Naive thymus-derived CD8-positive, alpha-beta T cell (primary cell): ENCODE measurements at places on chromosomes 12 and 14.

GRCh38 chr12:77830583-77831351 lies at the start of gene NAV3:
NAV3 (plus strand) TSS chr12:77830894; CDS start chr12:77831462, 568 bp downstream.
- peaks cover 1% of the 10 kb centered on the region for H3K4me1 ChIP-seq
- H3K27ac ChIP-seq, result no peak within 1 kb of the TSS
- no peaks in the 10 kb centered on the region for H3K36me3 ChIP-seq
- DNase-seq, result no peak
- no peaks in the 10 kb centered on the region for H3K27me3 ChIP-seq

DNA sequence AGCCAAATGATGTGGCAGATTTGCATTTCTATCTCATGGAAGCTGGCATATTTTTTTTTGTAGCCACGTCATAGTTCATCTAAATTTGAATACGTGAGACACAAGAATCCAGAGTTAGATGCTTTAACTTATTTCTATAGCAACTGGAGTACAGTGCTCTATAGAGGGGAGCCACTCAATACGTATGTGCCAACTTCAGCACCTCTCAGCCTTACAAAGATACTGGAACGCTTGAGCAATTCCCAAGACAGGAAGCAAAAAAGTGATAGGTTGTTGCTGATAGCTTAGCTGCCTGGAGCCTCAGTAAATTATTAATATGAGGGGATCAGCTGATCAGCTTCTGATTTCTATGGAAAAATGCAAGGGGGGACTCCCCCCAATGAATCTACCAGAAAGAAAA lies 24.1 kb upstream of the PELI2 start:
- H3K36me3 ChIP-seq, result no peaks in the 10 kb centered on the region
- H3K4me3 ChIP-seq, result no peak overlapping the region
- no peaks in the 10 kb centered on the region for H3K4me1 ChIP-seq
- no peak overlapping the region for H3K27ac ChIP-seq
- no peak for DNase-seq

GRCh38 chr12:1504304-1504894 lies 90.0 kb downstream of the FBXL14 start:
- peak overlapping the region; percentile 73 for H3K4me3 ChIP-seq
- H3K36me3 ChIP-seq, result no peaks in the 10 kb centered on the region
- peaks cover 17% of the 10 kb centered on the region for H3K27me3 ChIP-seq
- peaks cover 12% of the 10 kb centered on the region for H3K4me1 ChIP-seq

DNA sequence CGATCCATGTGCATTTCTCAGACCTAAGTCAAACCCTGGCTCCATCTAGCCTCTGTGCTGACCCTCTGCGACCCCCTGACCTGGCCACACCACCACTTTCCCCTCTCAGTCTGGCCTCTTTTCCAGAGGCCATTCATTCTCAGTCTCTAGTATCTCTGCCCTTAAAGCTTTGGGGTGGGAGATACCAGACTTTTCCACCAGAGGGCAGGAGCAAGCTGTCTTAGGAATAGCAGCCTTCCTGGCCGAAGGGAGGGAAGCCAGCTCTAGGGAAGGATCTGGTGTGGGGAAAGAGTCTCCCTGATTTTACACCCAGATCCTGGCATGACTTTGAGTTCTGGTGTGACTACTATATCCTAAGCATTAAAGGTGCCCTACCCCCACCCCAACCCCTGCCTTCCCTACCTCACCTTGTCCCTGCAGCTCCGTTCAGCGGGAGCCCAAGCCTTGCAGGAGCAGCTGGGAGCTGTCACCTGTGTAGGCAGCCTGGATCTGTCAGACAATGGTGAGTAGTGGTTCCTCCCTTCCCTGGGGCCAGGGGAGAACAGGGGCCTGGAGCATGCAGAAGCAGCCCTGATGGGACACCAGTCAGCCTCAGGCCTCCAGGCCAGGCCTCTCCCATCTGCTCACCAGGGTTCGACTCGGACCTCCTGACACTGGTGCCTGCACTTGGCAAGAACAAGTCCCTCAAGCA lies 6.6 kb downstream of the CARMIL3 start:
- DNase-seq, result peak; percentile 27
- peaks cover 22% of the 10 kb centered on the region for H3K27me3 ChIP-seq
- no peak overlapping the region for H3K4me3 ChIP-seq

- H3K4me1 ChIP-seq, result no peaks in the 10 kb centered on the region
- no peak overlapping the region for H3K27ac ChIP-seq
- H3K27me3 ChIP-seq, result no peaks in the 10 kb centered on the region
Measured at GRCh38 chr12:130847112-130847511, 8.1 kb upstream of the STX2 start.

DNA sequence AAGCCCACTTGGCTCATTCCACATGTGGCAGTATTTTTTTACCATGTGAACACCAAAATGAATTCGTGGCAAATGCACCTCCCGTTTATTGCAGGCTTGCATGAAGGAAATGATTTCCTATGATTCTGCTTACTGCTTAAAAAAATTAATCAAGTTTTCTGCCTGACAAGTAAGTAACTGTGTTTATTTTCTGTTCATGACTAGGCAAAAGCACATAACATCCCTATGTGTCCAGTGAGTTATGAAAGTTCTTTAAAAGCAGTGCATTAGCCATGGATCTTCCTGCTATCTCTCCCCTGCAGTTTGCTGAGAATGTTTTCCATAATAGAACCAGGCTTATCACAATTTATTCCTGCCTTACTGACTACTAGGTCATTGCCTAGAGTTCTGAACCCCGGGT lies 20.4 kb downstream of the GPR65 start:
- peaks cover 2% of the 10 kb centered on the region for H3K36me3 ChIP-seq
- H3K27ac ChIP-seq, result peak overlapping the region; percentile 73
- no peak overlapping the region for H3K4me3 ChIP-seq

- peak; percentile 8 for DNase-seq
- no peaks in the 10 kb centered on the region for H3K27me3 ChIP-seq
- H3K4me1 ChIP-seq, result peaks cover 34% of the 10 kb centered on the region
Measured at GRCh38 chr12:43805149-43805859, 813 bp downstream of the TWF1 start.

DNA sequence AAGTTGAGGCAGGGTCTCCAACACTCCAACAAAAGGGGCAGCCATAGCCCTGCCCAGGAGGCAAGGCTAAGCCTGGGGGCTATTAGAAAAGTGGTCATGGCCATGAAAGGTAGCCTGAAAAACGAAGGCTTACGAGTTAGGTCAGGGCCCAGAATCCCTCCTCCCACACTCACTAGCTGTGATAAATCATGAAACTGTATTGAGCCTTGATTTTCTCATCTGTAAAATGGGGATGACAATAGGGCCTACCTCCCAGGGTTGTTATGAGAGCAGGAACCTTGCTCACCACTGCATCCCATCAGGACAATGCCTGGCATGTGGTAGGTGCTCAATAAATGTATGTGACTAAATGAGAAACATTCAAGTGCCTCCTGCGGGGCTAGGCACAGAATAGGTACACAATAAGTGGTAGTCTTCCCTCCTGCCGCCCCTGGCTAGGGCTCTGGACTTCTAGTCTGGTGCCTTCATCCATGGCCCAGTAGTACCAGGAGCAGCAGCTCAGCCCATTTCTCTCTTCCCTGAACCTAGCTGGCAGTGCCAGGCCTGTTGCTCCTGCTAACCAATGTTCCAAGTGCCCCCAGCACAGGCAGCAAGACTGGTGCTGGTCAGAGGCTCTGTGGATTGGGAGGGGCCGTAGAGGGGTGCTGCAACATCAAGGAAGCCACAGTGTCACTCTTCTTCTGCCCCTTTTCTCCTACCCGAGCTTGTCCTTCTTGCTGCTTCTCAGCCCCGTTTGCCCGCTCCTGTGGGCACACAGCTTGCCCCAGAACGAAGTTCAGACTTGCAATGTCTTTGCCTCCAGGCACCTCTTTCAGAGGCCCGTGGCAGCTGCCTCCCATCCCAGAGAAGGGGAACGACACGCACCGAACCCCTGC lies 7.8 kb downstream of the PGF start:
- DNase-seq, result no peak
- H3K27ac ChIP-seq, result no peak overlapping the region
- H3K4me3 ChIP-seq, result no peak overlapping the region

GRCh38 chr14:91358654-91359220 lies 58.9 kb downstream of the CCDC88C start:
- peak overlapping the region; percentile 96 for H3K27ac ChIP-seq
- H3K4me1 ChIP-seq, result peaks cover 89% of the 10 kb centered on the region
- H3K27me3 ChIP-seq, result no peaks in the 10 kb centered on the region
- H3K4me3 ChIP-seq, result peak overlapping the region; percentile 9
- DNase-seq, result no peak

DNA sequence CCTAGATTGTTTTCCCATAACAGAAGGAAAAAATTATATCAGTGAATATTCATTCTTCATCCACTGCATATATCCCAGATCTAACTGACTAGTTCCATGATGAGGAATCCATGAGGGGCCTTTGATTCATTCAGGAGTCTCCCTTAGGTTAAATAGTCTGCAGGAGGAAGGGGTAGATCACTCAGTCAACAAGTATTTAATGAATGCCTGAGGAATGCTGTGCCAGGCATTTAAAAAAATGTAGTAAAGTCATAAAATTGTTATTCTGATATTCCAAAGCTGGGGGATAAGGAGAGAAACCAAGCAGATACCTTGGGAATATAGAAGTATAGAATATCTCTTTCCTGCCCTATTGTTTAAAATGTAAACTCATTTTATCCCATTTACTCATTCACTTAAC lies 216.2 kb upstream of the CAND1 start:
- no peaks in the 10 kb centered on the region for H3K4me1 ChIP-seq
- H3K27me3 ChIP-seq, result peaks cover 18% of the 10 kb centered on the region
- H3K36me3 ChIP-seq, result no peaks in the 10 kb centered on the region

DNA sequence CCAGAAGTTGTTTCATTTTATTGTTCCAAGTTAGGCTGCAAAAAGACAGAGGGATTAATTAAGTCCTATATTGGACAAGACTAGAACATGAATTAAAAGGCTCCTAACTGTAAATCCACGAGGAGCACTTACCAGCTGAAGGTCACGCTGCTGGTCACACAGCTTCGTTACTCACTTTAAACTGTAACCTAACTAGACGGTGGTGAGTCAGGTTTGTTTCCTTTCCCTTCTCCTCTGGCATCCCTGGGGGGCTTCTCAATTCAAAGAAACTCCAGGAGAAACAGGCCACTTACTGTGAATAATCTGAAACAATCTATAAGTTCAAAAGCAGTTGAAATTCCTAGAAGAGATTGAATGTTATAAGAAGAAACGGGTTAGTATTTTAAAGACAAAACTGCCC lies 331.4 kb downstream of the BCAT1 start:
- no peak overlapping the region for H3K4me3 ChIP-seq
- no peak overlapping the region for H3K27ac ChIP-seq
- H3K4me1 ChIP-seq, result no peaks in the 10 kb centered on the region
- no peak for DNase-seq
- no peaks in the 10 kb centered on the region for H3K36me3 ChIP-seq
- H3K27me3 ChIP-seq, result no peaks in the 10 kb centered on the region

DNA sequence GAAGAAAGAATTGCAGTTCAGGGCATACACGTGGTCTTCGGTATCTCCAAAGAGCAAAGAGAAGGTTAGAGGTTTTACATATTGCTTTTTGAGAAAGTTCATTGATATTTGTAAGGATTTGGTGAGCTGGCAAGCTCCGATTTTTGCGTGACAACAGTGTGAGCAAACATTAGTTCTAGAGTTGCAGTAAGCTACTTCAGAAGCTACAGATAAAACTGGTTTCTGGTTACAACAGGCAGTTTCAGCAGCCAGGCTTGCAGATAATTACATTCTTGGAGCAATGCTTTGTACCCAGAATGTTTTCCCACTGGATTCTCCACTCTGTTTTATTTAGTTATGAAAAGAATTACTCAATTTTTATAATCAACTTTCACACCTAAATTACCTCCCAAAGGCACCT lies 28.2 kb downstream of the KLRK1 start:
- DNase-seq, result no peak
- H3K27ac ChIP-seq, result peak overlapping the region; percentile 58
- H3K27me3 ChIP-seq, result no peaks in the 10 kb centered on the region
- H3K4me3 ChIP-seq, result peak overlapping the region; percentile 62

GRCh38 chr12:71848212-71848611 lies 8.7 kb downstream of the TBC1D15 start:
- H3K4me3 ChIP-seq, result no peak overlapping the region
- H3K4me1 ChIP-seq, result peaks cover 13% of the 10 kb centered on the region
- H3K27me3 ChIP-seq, result no peaks in the 10 kb centered on the region
- H3K27ac ChIP-seq, result no peak overlapping the region
- no peak for DNase-seq

GRCh38 chr12:19415563-19415962 lies 23.7 kb upstream of the AEBP2 start:
- DNase-seq, result no peak
- H3K4me3 ChIP-seq, result no peak overlapping the region
- H3K36me3 ChIP-seq, result no peaks in the 10 kb centered on the region
- no peaks in the 10 kb centered on the region for H3K4me1 ChIP-seq

DNA sequence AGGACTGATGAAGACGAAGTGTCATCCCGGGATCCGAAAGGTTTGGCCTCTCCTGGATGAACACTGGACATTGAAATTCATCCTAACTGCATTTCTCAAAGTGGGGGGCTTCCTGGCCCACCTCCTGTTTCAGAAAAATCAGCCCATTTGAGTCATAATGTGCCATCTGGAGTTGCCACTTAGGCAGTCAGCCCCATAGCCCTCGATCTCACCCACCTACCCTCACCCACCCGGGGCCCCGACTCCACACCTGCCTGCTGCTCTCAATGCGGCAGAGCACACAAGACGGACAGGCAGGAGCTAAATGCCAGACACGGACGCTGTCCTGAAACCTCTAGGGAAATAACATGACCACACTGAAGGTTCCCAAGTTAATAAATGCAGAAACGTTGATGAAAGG lies 12.6 kb downstream of the DLK1 start:
- no peaks in the 10 kb centered on the region for H3K4me1 ChIP-seq
- no peak for DNase-seq
- no peak overlapping the region for H3K27ac ChIP-seq
- peaks cover 3% of the 10 kb centered on the region for H3K27me3 ChIP-seq

GRCh38 chr14:100891501-100892445 lies 11.7 kb downstream of the RTL1 start:
- no peaks in the 10 kb centered on the region for H3K36me3 ChIP-seq
- DNase-seq, result no peak
- H3K4me1 ChIP-seq, result no peaks in the 10 kb centered on the region
- H3K27ac ChIP-seq, result no peak overlapping the region
- H3K27me3 ChIP-seq, result peaks cover 8% of the 10 kb centered on the region
- no peak overlapping the region for H3K4me3 ChIP-seq

GRCh38 chr12:29734305-29734704 lies 49.4 kb downstream of the TMTC1 start:
- H3K36me3 ChIP-seq, result no peaks in the 10 kb centered on the region
- no peak overlapping the region for H3K4me3 ChIP-seq
- no peaks in the 10 kb centered on the region for H3K4me1 ChIP-seq
- no peak overlapping the region for H3K27ac ChIP-seq

DNA sequence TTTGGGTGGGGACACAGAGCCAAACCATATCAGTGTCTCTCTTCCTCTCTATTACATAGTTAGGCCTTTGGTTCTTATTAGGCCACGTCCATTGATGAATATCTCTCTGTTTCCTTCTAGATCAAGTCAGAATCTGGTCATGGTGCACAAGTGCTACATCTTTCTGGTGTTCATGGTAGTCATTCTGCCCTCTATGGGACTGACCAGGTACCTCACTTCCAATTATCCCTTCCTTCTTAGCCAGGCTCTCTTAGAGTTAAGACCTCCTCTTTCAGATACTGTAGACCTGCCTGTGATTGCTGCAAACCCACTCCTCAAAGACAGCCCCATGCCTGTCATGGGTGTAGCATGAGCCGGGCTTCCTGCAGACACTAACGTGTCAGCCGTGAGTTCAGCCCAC lies 25.2 kb downstream of the NGB start:
- no peak overlapping the region for H3K4me3 ChIP-seq
- peaks cover 1% of the 10 kb centered on the region for H3K4me1 ChIP-seq
- no peaks in the 10 kb centered on the region for H3K27me3 ChIP-seq
- no peaks in the 10 kb centered on the region for H3K36me3 ChIP-seq
- no peak overlapping the region for H3K27ac ChIP-seq
- no peak for DNase-seq

- H3K36me3 ChIP-seq, result peaks cover 7% of the 10 kb centered on the region
- no peak overlapping the region for H3K27ac ChIP-seq
- peaks cover 21% of the 10 kb centered on the region for H3K27me3 ChIP-seq
- DNase-seq, result no peak
Measured at GRCh38 chr14:67547224-67547780, 14.2 kb downstream of the PLEKHH1 start.
